Lower leg skin (tissue), 4 donors: ENCODE measurements at places on chromosomes 5 and 9. TPM values are rescaled to one million over a fixed set of nuclear protein-coding genes. Genes with fewer than 3 reads are reported as not detected.

- no peak for DNase-seq
Observed at GRCh38 chr9:81754245-81754644, 64.9 kb upstream of the TLE1 start.

GRCh38 chr5:172479034-172479783 lies 24.9 kb upstream of the SH3PXD2B start:
- DNase-seq: peak; percentile 93

DNA sequence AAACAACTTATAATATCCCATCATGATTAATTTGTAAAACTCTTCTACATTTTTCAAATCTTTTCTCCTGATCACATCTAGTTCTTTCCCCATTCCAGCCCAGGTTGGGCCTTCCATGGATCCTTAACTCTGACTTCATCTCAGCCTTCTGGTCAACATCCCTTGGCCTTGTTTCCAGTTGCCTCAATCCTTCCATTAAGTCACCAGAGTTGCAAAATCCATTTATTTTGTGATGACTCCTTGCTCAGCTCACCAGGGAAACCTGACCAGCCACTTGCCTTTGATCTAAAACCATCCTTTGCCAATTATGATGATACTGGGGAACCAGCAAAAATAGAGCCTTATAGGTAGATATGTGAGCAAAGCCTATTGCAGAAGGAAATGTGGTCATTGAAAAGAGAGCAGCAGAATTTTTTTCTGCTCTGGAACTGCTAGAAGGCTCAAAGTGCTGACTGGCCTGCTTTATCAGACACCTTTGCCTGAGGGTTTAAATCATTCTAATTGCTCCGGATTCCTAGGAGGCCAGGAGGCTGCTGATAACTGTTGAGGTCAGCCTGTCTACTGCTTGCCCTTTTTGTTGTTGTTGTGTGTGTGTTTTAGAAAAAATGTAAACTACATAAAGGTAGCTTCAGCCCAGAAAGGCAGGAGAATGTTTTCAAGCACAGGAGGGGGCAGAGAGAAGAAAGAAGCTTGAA lies 512.2 kb upstream of the GRIA1 start:
- no peak for DNase-seq

- DNase-seq: no peak
Observed at GRCh38 chr9:113501129-113501686, 37.7 kb downstream of the RGS3 start.

GRCh38 chr9:106284296-106284695 lies 578.7 kb upstream of the ZNF462 start:
- no peak for DNase-seq

- DNase-seq: no peak
Observed at GRCh38 chr5:11384441-11385250, 519.6 kb downstream of the CTNND2 start.

DNA sequence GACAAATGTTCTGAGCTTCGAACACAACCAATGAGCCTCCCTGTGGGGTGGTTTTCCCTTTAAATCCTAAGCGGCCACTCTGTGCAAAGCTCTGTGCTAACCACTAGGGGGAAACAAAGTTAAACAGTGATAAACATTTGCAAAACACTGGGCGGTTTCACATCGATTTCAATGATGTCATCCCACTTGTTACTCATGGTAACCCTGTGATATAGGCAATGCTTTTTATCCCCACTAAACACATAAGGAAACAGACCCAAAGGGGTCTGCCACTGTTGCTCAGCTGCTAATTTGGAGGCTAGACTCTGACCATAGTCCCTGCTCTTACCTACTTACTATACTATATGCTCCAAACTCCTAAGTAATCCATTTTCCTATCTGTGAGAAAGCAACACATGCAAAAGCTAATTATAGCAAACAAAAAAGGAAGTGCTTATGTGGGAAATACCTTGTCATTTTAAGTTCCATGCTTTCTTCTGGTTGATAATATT lies 57.3 kb downstream of the PTPN3 start:
- peak; percentile 77 for DNase-seq

DNA sequence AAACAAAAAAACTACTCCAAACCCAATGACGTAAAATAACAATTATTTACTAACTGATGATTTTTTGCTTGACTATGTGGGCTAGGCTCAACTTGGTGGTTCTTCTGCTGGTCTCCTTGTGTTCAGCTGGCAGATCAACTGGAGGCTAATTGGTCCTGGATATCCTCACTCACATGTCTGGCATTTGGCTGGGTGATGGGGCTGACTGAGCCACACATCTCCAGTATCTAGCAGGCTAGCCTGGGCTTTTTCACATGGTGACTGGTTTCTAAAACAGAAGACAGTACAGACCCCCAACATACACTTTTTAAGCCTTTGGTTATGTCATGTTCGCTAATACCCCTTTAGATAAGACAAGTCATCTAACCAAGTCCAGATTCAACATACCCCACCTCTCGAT lies 104.7 kb upstream of the PRRC1 start:
- no peak for DNase-seq

GRCh38 chr5:174980952-174981351 lies 256.6 kb downstream of the MSX2 start:
- no peak for DNase-seq

Gene C8G
- total RNA-seq: not detected

Gene EDIL3
- 14.8 TPM for total RNA-seq

Gene GLE1
- total RNA-seq: 44.3 TPM

Gene CKMT2
- total RNA-seq: 5.9 TPM

Gene ADGRD2
- 0.49 TPM for total RNA-seq

Gene TMEM252
- total RNA-seq: not detected
